ENCODE measurements at places on chromosomes 6 and 20. TPM values are rescaled to one million over a fixed set of nuclear protein-coding genes. Genes with fewer than 3 reads are reported as not detected.

The SLC32A1 gene
- total RNA-seq: not detected

The HLA-DRA gene
- total RNA-seq: not detected

The PRPF6 gene
- 102 TPM for total RNA-seq

The CDKN1A gene
- 63.8 TPM for total RNA-seq

The NKX2-4 gene
- total RNA-seq: not detected

The SAPCD1 gene
- 11.6 TPM for total RNA-seq

The SLA2 gene
- not detected for total RNA-seq

The RAB44 gene
- not detected for total RNA-seq

The BPIFB2 gene
- not detected for total RNA-seq

The MRPS18B gene
- 66.8 TPM for total RNA-seq

The HBS1L gene
- total RNA-seq: 74.3 TPM

The LY6G6C gene
- total RNA-seq: not detected

The GRM1 gene
- total RNA-seq: not detected

The SULF2 gene
- 158 TPM for total RNA-seq

The PRPH2 gene
- total RNA-seq: not detected

The IP6K3 gene
- not detected for total RNA-seq

All from HT-29 (cell line).